CD4-positive, alpha-beta T cell treated with Interleukin-12 subunit alpha and Interleukin-12 subunit beta, for 1 hour (primary cell): ENCODE measurements at places on chromosomes 2 and 18.
A peak's percentile ranks its signal among the peaks of the same experiment; 100 is the strongest.

DNA sequence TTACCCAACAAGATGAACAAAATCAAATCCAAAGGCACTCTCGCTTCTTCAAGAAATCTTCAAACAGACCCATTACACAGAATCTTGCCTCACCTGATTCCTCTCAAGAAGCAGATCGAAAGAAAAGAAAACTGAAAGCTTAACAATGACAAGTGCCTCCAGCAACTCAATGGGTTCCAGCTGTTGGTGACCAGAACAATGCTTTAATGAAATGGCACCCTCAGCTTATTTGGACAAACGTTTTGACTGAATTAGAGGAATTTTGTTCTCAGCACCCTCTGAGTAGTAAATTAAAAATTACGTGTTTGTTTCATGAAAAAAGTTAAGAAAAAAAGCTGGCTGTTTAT lies 211.0 kb downstream of the ZNF521 start:
- DNase-seq: no peak

DNA sequence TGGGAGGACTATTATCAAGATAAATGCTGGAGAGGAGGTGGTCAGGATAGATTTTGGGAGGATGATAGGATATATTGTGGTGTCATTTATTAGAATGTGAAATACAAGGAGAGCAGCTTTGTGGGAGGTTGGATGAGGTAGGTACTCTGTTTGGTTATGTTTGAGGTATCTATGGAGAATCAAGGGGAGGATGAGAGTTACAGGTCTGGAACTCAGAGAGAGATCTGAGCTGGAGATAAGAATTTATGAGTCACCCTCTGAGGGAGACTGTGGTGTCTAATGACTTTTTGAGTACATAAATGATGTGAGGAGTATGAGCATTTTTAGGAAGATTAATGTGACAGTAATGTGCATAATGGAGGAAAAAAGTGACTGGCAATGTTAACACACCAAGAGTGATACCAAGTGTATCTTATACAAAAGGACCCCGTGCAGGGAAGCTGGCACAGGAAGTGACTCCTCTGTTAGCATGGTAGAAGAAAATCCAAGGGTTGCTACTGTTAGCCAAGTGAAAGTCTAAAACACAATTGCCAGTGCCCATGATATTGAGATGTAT lies 48.2 kb downstream of the CRIM1 start:
- DNase-seq: no peak

GRCh38 chr18:63895190-63895589 lies 7.7 kb downstream of the SERPINB2 start:
- no peak for DNase-seq

DNA sequence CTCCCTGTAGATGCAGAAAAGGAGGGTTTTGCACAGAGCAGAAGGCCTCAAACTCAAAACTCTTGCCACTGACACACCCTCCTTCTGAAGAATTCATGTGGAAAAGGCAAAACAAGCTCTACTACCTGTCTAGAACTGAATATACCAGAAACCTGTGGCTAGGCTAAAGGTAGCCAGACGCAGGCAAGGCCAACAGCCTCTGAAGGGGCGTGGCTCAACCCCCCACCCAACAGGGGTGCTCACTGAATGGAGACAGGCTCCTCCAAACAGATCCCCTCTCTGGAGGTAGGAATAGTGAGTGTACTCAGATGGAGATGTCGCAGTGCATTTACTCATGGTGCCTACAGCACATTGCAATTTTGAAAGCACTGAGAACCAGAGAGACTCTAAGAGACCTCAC lies 3.0 kb upstream of the STK17B start:
- no peak for DNase-seq

- DNase-seq: no peak
These were observed 84.6 kb downstream of the PIGN start for GRCh38 chr18:62102221-62102620.

DNA sequence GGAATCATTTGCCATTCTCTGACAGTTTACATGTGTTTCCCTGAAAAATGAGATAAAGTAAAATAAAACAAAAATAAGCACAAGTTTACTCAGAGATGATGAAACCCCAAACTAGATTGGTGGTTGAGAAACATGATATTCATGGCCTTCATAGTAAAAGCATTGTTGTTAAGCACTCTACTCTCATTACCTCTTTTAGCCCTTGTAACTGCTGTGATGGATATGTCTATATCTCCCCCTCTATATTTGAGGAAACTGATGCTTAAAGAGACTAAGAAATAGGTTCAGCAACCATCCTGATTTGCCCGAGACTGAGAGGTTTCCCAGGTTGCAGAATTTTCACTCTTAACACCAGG lies 33.9 kb upstream of the GALNT3 start:
- no peak for DNase-seq

GRCh38 chr2:134232868-134233727 lies 20.8 kb upstream of the MGAT5 start:
- peak; percentile 62 for DNase-seq

GRCh38 chr2:47002480-47003381 lies 87.1 kb upstream of the MCFD2 start:
- peak; percentile 33 for DNase-seq

DNA sequence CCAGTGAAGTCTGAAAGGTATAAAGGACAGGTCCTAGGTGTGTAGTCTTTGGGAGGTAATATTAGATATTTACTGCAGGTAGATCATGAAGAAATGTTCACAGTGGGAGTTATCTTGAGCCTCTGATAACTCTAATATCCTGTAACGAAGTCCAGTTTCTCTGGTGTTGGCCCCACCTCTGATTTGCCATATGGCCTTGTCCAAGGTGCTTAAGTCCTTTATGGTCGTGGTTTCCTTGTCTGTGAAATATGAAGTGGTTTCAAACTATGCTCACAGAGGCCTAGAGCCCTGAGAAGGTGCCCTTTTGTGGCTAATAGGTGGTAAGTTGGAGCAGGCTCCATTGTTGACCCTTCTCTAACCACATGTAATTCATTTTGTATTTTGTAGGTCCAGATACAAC lies 190.7 kb downstream of the ICOS start:
- DNase-seq: no peak

- no peak for DNase-seq
These were observed 20.4 kb upstream of the XDH start for GRCh38 chr2:31434911-31435310.

DNA sequence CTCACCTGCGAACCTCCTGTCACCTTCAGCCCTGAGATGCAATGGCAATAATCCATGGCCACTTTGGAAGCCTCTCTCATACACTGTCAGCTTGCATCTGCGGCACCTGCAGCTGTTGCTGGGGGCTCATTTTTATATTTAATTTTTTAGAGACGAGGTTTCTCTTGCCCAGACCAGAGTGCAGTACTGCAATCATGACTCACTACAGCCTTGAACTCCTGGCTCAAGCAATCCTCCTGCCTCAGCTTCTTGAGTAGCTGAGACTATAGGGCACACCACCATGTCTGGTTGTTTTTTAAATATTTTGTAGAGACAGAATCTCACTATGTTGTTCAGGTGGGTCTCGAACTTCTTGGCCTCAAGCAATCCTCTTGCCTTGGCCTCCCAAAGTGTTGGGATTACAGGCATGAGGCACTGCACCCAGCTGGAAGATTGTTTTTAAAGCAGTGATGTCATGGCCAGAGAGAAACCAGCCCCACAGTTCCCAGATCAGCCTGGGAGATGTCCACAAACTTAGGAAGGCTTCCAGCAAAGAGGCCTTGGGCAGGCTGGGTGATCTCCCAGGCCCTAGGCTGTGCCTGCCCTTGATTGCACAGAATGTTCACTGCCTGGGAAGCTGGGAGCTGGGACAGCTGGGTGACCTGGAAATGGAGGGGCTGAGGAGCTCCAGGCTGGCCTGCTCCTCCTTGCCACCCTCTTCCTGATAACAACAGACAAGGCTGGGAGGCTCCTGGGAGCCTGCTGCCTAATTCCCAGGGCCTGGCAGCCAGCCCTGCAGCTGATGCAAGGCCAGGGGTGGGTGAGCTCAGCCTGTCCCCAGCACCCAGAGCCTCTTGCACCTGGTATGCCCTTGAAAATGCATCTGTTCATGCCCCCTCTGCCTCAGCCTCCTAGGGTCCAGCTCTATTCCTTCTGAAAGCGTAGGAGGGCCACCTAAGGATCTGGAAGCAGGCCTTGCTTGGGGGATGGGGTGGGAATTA lies 27.1 kb downstream of the SH2D6 start:
- no peak for DNase-seq

GRCh38 chr2:74499267-74499939 lies at the start of gene LBX2:
Gene LBX2 (minus strand): TSS chr2:74499603. CDS start chr2:74499537, 66 bp downstream.
- no peak for DNase-seq

GRCh38 chr2:44836174-44836573 lies 105.3 kb upstream of the SIX3 start:
- DNase-seq: no peak

DNA sequence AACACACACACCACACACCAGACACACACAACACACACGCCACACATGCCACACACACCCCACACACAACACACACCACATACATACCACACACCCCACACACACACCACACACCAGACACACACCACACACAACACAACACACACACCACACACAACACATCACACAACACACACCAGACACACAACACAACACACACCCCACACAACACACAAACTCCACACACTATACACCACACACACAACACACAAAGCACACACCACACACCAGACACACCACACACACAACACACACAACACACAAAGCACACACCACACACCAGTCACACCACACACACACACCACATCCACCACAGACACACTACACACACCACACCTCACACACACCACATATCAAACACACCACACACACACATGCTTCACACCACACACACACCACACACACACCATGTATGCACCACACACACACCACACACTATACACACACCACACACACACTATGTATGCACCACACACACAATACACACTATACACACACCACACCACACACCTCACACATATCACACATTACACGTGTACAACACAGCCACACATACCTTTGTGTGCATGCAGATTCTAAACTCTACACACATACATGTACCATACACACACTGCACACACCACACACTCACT lies 72.2 kb downstream of the TMEM18 start:
- no peak for DNase-seq

GRCh38 chr2:61995515-61995914 lies 90.0 kb downstream of the COMMD1 start:
- DNase-seq: no peak

DNA sequence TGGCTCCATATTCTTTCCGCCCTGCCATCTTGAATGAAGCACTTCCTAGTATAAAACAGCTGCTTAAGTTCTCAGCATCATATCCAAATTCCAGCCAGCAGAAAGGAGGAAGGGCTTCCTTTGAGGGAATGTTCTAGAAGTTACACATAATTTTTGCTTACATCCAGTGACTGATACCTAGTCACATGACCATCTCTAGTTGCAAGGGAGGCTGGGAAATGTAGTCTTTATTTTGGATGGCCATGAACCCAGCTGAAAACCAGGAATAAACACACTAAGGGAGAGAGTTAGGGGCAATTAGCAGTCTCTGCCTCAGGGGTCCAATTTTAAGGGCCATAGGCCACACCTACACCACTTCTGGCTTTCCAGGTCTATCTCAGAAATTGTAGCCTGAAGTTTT lies 57.8 kb upstream of the LMAN1 start:
- DNase-seq: no peak

GRCh38 chr2:67854103-67854743 lies 208.6 kb downstream of the C1D start:
- DNase-seq: no peak

DNA sequence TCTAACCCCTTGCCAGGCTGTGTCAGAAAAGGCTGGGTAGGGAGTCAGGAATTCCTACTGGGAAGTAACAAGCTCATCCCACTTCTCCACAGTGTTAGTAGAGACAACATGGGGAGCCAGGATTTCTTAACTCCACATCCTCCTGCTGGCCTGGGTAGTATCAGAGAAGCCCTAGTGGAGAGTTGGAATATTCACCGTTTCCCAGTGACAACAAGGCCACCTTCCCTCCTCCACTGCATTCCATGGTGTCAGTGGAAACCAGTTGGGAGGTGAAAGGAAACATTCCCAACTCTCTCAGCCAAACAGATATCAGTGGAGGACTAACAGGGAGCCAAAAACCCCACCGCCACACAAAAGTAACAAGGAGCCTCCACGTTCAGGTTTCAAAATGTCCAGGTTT lies 41.2 kb downstream of the SRD5A2 start:
- DNase-seq: no peak

DNA sequence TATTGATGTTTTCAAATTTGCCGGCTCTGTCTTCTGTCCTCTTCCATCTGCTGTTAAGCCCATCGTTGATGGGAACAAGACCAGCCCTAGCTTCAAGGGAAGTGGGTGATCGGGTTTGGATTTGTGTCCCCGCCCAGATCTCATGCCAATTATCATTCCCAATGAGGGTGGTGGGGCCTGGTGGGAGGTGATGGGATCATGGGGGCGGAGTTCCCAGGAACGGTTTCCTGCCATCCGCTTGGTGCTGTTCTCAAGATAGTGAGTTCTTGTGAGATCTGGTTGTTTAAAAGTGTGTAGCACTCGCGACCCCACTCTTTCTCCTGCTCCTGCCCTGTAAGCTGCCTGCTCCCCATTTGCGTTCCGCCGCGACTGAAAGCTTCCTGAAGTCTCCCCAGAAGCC lies 9.5 kb downstream of the ASB18 start:
- DNase-seq: no peak

- DNase-seq: no peak
These were observed 77.7 kb downstream of the RHOB start for GRCh38 chr2:20524412-20525040.

DNA sequence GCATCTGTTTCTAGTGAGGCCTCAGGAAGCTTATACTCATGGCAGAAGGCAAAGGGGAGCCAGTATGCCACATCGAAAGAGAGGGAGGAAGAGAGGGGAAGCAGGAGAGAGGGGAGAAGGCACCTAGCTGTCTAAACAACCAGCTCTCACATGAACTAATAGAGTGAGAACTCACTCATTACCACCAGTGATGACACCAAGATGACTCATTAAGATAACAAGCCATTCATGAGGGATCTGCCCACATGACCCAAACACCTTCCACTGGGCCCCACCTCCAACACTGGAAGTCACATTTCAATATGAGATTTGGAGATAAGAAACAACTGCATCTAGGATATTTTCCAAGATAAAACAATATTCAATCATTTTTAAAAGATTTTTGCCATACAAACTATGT lies 753.9 kb upstream of the ZEB2 start:
- no peak for DNase-seq

- no peak for DNase-seq
These were observed 654.6 kb upstream of the LINC00305 start for GRCh38 chr18:64803471-64803870.

- DNase-seq: no peak
These were observed 56.4 kb downstream of the KLHL29 start for GRCh38 chr2:23441414-23441813.

DNA sequence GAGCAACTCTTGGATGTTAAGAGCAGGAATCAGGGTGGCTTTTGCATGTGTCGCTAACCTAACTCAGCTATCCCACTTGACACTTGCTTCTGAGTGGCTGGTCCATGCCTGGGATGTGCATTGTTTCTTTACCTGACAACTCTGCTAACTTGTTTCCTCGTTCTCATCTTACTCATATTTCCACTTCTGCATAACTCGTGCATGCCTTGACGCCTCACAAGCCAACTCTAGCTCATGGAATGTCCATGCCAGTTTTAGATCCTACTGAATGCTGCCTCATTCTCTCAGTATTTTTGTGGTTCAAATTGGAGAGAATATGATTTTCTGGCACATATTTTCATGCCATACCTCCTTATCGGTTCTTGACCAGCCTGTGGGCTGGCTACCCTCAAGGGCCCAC lies 52.5 kb downstream of the CDCA7 start:
- DNase-seq: no peak
